ENCODE measurements at places on chromosomes 5 and 9.

GRCh38 chr5:125696762-125697161 lies 726.4 kb upstream of the GRAMD2B start:
- DNase-seq = no peak

DNA sequence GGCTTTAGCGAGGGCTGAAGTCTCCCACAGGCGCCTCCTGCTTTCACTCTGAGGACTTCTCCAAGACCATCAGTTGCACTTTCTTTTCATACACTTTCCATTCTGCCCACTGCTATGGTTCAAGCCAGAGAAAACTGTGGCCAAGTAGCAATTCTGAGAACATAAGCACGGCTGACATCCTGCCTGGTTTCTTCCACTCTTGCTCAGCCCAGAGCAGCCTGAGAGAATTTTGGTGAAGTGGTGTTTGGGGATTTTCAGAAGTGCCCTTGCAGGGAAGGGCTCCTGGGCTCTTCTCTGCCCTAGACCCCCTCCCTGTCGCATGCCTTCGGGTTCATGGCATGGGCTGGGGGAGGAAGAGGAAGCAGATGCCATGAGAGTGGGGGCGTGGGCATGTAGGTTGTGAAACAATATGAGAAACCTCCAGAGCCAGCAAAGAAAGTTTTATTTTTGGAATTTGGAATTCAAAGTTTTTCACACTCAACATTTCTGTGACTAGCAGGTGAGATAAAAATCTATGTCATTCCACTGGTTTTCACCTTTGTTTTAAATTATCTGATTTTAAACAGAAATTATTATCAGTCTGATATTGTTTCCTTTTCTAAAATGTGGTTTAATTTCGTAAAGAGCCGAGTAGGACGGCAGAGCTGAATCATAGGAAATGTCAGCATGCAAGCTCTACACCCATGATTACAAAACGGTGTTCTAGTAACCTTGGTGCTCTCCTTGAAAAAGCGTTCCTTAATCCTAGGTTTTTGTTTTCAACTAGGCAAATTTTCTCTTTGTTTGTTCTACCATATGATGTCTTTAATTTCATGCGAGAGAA lies 27.8 kb upstream of the TNFSF8 start:
- DNase-seq = no peak

DNA sequence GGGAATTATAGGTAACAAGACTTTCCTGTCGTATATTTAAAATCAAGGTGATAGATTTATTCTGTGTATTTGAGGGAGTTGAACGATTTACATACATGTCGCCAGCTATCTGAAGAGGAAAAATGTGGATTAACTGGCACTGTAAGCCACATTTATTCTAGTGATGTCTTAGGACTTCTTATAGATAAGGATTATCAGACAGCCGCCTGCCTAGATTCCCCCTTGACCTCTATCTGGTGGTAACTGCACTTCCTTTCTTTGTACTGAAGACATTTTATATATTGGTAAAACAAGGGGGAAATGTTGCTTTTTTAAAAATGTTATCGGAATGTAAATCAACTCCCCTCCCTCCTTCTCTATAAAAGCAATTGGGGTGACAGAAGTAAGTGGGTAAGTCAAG lies 39.3 kb upstream of the F2RL2 start:
- no peak for DNase-seq

DNA sequence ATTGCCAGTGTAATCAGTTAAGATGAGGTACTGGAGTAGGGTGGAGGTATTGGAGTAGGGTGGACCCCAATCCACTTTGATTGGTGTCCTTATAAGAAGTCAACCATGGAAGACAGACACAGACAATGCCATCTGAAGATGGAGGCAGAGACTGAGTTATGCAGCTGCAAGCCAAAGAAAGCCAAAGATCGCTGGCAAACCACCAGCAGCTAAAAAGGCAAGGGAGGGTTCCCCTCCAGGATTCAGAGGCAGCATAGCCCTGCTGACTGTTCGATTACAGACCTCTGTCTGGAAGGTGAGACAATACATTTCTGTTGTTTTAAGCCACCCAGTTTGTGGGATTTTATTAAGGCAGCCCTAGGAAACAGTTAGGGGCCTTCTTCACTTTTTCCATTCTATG lies 30.5 kb upstream of the CKMT2 start:
- DNase-seq = no peak

- no peak for DNase-seq
Measured at GRCh38 chr5:15880201-15880600, 299.4 kb downstream of the MARCHF11 start.

DNA sequence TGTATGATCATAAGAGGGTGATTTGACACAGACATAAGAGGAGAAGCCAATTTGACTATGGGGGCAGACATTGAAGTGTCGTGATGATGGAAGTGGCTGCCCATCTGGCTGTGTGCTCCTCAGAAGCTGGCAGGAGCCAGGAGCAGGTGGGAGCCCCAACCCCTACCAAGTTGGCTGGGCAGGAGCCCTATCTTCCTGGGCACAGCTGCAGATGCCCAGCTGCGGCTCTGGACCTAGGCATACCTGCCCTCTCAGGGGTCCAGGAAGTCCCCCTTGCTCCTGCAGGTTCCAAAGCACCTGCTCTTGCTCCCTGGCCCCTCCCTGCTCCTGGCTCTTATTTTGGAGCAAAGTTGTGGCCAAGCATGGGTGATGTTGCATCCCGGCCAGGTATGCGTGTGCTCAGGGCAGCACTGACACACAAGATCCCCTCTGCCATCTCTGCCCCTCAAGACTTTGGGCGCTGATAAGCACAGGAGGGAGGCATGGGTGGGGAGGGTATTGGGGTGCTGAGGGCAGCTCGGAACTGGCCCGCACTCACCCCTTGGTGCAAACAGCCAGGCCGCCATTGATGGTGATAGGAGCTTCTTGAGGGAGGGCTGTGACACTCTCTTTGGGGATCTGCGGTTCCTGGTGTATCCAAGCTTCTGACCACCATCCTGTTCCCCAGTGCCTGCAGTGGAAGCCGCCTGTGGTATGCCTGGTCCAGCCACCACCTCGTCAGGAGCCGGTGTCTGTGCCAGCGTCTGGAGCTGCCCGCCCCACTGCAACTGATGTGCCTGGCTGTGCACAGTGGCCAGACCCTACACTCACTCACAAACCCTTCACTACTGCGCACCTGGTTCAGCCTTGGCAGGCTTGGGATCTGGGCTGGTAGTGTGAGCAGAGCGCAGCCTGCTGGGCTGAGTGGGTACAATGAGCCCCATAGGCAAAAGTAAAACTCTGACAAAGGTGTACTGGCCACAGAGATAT lies 230.9 kb downstream of the CDH9 start:
- no peak for DNase-seq

GRCh38 chr5:22352493-22352892 lies 500.7 kb downstream of the CDH12 start:
- no peak for DNase-seq

- no peak for DNase-seq
Measured at GRCh38 chr9:120616966-120617935, 37.3 kb upstream of the CDK5RAP2 start.

- no peak for DNase-seq
Measured at GRCh38 chr9:14062586-14063221, 251.2 kb downstream of the NFIB start.

GRCh38 chr9:107345327-107345726 lies 62.2 kb downstream of the RAD23B start:
- DNase-seq = no peak

DNA sequence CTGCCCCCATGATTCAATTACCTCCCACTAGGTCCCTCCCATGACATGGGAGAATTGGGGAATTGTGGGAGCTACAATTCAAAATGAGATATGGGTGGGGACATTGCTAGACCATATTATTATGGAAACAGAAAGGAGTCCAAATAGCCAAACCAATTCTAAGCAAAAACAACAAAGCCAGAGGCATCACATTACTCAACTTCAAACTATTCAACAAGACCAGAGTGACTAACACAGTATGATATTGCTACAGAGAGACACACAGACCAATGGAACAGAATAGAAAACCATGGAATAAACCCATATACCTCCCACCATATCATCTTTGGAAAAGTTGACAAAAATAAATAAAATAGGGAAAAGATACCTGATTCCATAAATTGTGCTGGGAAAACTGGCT lies 710.5 kb upstream of the CDH9 start:
- no peak for DNase-seq

GRCh38 chr5:74581988-74582365 lies 58.6 kb downstream of the ENC1 start:
- DNase-seq = no peak

DNA sequence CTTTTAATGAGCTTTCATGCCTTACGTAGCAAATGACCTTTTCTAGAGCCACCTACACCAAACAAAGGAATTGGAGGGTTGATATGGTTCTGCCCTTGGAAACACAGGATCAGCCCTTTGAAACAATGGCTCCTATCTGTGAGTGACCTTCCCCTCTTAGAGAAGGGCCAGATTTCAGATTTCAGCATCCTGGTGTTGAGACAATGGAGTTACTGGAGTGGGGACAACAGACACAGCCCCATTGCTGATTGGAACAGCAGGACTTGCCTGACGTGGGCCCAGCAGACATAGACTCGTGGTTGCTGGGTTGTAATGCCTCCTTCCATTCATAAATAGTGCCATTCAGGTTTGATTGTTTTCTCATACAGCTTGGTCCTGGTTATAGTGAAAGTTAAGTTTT lies 96.0 kb downstream of the GALNT10 start:
- no peak for DNase-seq

DNA sequence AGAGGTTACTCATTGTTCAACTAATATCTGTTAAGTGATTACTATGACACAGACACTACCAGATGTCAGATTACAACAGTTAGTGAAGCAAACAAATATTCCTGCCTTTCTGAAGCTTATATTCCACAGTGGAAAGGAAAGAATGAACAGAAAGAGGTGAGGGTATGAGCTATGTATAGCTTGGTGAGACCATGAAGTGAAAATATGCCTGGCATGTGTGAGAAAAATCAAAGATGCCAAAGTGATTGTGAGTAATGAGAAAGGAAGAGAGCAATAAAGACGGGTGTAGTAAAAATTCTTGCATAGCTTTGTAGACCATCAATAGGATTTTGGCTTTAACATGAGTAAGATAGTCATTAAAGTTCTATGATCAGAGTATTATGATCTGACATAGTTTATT lies 734.5 kb upstream of the NUDT12 start:
- DNase-seq = no peak

- DNase-seq = no peak
Measured at GRCh38 chr9:13387734-13388067, 108.2 kb upstream of the MPDZ start.

DNA sequence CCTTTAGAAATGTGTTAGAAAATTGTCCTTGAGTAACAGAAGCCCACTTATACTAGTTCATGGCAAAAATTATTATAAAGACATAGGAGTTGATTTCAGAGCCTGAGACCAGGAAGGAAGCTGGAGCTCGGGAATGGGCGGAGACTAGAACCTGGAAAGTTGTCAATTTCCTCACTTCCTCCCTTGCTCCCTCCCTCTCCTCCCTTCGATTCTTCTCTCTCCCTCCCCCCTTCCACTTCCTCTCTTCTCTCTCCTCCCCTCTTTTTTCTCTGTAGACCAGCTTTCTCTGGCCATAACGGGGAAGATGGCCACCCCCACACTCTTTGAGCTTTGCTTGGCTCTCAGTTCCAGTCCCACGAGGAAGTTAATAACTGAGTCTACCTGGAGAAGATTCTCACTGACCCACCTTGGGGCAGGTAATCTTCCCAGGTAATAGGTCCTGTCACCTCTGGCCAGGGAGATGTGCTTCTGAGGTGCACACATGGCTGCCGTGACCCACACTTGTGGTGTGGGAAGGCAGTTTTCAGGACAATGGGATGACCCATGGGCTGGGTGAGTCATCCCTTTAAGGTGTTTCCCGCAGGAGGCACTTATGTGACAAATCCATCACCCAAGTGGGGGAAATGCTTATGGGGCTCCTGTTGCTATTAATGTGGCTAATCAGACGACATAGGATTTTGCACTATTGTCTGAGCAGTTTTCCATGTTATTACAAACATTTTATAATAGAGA lies 78.7 kb downstream of the HSPA4 start:
- no peak for DNase-seq

DNA sequence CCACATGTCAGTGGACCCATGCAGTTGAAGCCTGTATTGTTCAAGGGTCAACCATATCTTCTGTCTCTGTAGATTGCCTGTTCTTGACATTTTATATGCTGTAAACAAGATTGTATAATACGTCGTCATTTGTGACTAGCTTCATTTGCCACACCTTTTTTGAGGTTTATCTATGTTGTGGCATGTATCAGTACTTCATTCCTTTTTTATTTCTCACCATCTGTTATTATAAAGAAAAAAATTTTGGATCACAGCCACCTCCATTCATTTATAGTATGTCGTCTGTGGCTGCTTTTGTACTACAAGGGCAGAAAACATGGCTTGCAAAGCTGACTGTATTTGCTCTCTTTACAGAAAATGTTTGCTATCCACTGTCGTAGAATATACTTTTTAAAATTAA lies 72.4 kb downstream of the TEK start:
- no peak for DNase-seq

DNA sequence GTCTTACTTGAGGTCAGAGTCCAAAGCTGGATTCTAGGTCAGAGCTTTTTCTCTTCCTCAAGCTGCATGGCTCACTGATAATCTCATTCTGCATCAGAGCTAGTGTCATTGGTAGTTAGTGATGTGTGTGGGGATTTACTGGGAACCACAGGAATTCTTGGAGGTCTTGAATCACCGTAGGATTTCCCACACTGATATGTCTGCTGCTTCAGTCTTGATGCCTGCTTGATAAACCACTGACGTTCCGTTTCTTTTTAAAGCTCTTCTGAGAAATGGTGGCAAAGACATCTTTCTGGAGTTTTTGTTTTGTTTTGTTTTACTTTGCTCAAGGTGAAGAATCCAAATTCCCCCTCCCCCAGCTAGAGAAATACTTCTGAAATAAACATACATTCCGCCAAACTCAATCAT lies 1.2 kb upstream of the GARIN3 start:
- DNase-seq = no peak

- DNase-seq = no peak
Measured at GRCh38 chr9:35180801-35181200, 19.0 kb downstream of the UNC13B start.

DNA sequence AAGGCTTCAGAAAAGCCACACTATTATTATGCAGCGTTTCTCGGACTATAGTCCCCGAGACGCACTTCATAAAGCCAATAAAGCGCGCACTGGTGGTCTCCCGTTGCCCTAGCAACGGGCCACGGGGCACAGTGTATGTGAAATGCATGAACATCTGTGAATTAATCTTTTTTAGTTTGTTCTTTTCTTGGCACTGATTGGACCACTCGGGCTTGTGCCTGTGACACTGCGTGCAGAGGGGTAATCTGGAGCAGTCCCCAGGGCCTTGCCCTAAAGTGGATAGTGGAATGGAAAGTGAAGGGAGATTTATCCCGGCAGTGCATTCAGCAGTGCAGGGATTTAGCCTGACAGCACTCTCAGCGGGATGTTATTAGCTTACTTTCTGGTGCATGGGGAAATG lies 92.1 kb downstream of the TLE4 start:
- DNase-seq = no peak

DNA sequence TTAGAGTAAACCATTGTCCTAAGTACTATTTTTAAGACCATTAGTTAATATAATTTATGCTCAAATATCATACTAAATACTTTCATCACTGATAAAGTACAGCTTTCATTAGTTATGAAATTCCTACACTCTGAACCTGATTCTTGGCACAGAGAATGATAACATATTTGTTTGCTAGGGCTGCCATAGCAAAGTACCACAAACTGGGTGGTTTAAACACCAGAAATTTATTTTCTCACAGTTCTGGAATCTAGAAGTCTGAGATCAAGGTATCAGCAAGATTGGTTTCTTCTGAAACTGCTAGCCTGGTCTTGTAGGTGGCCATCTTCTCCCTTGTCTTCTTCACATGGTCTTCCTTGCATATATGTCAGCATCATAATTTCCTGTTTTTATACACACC lies 608.4 kb downstream of the TLE1 start:
- DNase-seq = no peak
